ENCODE measurements at places on chromosomes 2 and 18.

DNA sequence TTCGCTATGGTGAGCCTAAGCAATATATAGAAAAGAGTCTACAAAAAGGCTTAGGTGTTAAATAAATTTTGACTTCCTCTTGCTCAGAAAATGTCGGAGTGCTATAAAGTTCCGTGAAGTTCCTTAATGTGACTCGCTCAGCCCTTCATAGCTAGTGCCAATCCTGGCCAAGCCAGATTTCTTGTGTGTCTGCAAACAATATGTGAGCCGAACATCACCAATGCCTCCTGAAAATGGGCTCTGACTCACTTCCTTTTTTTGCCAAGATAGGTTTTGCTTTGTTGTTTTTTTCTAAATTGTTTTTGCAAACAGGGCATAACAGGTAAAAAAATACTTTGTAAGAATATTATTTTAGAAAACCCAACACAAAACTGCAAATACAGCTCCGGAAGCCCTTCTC is 26.1 kb downstream of the CDC42EP3 start:
- no peak for DNase-seq

GRCh38 chr18:24875286-24875685 is 414.8 kb downstream of the HRH4 start:
- DNase-seq = no peak

DNA sequence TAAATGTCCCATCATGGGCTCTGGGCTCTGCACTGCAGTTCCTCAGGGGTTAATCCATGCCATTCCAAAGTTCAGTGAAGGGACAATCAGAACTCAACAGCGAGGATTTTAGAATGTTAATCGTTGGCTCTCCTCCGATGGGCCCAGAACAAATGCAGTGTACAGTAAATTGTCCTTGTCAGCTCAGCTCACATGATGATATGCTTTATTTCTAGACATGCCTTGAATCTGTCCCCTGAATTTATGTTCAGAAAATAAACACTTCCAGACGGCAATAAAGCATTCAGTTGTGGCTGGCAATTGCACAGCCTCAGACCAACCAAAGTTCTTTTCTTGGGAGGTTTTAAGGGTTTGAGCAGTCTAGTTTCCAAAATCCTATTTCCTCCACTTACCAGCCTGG is 981.2 kb downstream of the BCL11A start:
- no peak for DNase-seq

- DNase-seq = no peak
These were observed 107.9 kb downstream of the MAP4K4 start for GRCh38 chr2:101805152-101806088.

DNA sequence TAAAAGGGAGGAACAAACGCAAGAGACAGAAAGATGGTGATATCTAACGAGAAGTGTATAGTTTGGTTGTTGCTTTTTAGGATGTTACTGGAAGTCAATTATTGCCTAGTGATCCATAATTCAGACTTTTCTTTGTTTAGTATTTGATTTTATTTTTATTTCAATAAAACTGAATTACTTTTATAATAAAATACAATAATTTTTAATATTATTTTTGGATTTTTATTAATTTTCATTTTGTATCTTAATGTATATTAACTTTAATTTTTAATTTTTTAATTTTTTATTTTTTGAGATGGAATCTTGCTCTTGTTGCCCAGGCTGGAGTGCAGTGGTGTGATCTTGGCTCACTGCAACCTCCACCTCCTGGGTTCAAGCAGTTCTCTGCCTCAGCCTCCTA is 55.6 kb downstream of the MTA3 start:
- DNase-seq = no peak

GRCh38 chr18:76459687-76460350 is 35.2 kb downstream of the ZNF516 start:
- no peak for DNase-seq

- DNase-seq = no peak
These were observed 42.1 kb upstream of the GPR39 start for GRCh38 chr2:132374551-132374950.

DNA sequence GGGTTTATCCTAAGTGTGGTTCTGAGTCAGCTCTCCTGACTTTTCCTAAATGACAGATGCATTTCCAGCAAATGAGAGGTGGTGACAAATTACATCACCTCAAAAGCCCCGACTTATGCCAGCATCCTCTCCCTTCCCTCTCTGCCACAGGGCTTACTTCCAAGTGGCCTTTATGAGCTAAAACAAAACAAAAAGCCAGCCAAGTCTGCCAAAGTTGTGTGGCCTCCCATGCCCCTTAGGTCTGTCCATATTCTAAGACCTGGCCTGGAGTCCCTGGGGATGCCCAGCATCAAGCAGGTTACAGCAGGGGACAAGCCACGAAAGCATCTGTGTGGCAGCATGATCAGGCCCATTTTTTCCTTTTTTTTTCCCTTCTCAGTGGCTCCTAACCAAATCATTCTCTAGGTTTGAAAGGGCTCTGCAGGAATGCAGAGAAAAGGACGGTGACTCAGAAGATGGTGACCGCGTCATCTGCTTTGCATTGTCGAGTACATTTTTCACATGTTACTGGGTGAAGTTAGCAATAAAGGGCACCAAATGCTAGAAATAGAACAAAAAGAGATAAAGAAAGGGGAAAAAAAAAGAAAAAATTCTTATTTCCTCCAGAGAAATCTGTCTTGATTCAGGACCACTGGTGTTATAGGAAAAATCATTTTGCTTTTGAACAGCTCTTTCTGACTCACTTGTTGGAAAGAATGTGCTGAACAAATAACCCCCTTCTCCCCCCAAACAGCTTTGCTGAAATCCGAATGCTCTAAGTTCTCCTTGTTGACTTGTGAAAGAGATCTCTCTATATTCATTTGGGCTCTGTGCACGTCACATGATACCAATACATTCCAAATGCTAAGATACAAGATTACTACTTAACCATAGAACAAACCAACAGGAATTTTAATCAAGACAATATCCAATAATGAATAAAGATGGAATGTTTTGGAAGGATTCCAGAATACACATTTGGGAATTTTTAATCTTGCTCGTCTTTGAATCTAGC is 178.7 kb downstream of the EN1 start:
- DNase-seq = no peak

DNA sequence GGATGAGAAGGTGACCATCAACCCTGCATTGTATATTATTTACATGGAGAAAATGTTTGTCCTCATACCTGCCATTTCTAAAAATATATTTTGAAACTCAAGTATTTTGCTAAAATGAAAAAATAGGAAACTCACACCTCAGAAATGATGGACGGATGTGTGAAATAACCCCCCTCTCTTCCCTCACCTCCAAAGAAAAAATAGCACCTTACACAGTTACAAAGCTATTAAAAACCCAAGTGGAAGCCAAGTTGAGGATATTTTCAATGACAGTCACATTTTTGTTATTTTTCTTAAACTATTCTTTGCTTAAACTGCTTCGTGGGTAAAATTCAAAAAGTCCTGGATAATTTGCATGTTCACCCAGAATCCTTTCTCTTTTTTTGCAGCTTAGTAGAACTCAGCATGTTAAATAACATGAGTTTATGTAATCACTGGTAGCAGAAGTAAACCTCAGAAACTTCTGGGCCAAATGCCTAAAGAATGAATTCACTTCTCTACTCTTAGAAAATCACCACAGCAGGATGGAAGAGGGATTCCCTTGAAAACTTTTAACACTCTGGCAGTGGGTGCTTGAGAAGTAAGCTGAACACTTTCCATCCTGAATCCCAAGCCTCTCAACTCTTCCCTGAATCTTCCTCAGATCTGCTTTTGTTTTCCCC is 768 bp downstream of the DSC1 start:
- no peak for DNase-seq

- no peak for DNase-seq
These were observed 306.1 kb downstream of the ZEB2 start for GRCh38 chr2:144213797-144214196.

- DNase-seq = no peak
These were observed 75.9 kb downstream of the INHBB start for GRCh38 chr2:120421830-120422175.

GRCh38 chr2:205772983-205773382 is 90.7 kb downstream of the NRP2 start:
- DNase-seq = no peak

DNA sequence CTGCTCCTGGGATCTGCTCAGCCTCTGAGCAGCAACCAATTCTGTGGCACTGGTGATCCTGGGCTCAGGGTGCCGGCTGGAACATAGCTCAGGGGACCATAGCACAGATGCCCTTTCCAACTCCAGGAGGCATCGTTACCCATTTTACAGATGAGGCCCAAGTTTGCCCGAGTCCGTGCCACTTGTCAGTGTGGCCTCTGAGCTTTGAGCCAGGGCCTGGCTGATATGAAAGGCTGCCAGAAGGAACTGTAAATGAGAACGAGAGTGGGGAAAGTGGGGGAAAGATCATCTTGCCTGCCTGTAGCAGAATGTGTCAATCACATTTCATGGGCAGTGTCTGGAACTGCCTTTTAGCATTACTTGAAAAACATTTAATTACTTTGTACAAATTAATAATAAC is 23.3 kb upstream of the FOSL2 start:
- DNase-seq = no peak

DNA sequence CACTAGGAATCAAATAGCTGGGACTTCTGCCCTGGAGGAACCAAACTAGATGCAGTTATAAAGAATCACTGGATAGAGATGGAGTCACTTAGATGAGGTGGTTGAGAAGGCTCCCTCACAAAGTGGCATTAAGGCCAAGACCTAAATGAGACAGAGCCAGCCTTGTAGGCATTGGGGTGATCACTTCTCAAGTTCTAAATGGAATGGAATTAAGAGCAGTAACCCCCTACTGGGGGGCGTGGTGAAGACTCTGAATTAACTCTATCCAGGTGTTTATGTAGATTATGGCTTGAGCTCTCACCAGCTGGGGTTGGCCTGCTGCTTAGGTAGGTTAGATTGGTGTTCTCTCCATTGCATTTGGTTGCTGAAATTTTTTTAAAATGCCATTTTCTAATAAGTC is 71.3 kb downstream of the TTC27 start:
- no peak for DNase-seq

DNA sequence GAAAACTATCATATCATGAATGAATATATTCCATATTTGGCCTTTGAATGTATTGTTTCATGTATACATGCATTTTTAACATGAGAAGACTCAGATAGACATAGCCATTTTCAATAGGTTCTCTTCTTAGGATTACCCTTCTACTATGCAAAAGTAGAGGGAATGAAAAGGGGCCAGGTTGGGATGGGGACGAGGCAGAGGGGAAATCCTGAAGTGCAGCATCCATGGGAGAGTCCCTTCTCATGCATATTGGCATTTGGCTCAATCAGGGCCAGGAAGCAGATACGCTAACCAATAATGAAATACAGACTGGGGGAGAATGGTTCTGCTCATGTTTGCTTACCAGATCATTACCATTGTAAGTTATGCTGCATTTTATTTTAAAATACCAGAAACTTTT is 475.8 kb downstream of the STK39 start:
- no peak for DNase-seq

- DNase-seq = no peak
These were observed 48.0 kb upstream of the TLK1 start for GRCh38 chr2:171208657-171209056.

GRCh38 chr18:46356278-46357033 is 252.3 kb downstream of the HAUS1 start:
- DNase-seq = no peak

DNA sequence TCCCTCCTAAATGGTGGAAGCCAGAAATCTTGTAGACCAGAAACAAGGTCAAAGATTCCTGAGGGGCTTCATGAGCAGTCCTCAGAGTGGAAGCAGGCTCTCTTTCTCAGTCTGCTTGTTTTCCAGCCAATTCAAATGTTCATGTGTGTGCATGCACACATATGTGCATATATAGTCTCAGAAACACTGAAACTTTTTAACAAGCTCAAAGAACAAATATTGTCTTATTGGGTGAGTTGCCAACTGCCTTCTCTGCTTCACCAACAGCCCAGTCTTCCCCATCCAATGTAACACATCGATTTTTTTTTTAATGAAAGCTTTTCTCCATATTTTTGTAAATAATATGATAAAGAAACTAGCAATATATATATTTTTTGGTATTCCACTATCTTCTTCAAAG is 3.7 kb downstream of the CACNB4 start:
- no peak for DNase-seq

- no peak for DNase-seq
These were observed 56.3 kb downstream of the TLK1 start for GRCh38 chr2:171104379-171104778.

- DNase-seq = peak; percentile 40
These were observed 866 bp downstream of the CRIM1 start for GRCh38 chr2:36356298-36356989.

GRCh38 chr2:32931945-32932709 is 14.6 kb upstream of the LTBP1 start:
- DNase-seq = no peak

- DNase-seq = no peak
These were observed 164.3 kb downstream of the RPIA start for GRCh38 chr2:88855620-88856408.

- DNase-seq = no peak
These were observed at the start of gene KCNIP3 for GRCh38 chr2:95296880-95297487. KCNIP3 (plus strand) TSS chr2:95297347; CDS start chr2:95297439, 92 bp downstream.

GRCh38 chr18:8742387-8743361 is 37.3 kb downstream of the MTCL1 start:
- DNase-seq = no peak

- DNase-seq = no peak
These were observed 130.6 kb downstream of the LNPK start for GRCh38 chr2:175871331-175872004.

- DNase-seq = no peak
These were observed 45.6 kb upstream of the ARHGAP15 start for GRCh38 chr2:143083636-143084035.

DNA sequence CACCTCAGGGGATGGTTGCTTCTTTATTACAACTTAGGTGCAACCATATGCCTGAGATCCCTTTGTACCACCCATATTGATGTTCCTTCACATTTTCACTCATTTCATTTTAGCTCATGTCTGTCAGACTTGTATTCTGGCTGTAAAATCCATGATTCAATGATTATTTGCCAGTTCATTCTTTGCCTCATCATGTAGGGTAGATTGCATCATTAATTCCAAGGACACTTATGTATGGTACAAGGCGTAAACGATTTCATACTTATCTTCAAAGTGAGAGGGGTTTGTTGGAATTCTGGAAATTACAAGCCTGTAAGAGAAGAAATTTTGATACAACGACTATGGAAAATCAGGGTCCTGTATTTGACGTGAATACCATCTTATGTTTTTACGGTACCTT is 685.0 kb upstream of the FANCL start:
- no peak for DNase-seq

GRCh38 chr2:15031745-15032240 is 399.3 kb downstream of the LRATD1 start:
- DNase-seq = no peak

DNA sequence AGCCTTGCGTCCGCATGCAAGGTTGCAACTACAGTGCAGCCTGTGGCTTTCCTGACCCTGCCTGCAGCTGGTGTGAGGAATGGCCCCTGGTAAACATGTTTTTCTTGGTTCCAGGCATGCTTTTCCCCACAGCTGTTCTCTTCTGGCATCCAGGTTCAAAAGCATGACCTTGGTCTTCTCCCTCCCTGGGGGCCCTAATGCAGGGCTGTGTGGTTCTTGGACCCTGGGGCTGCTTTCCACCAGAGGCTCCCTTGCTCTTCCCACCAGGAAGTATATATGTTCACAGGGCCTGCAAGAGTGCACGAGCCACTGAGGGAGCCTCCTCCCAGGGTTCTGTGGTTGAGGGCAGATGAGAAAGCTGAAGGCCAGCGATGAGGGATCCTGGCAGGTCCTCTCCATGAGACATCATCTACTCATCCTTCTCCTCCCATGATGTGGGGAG is 125.9 kb downstream of the BCL2L11 start:
- DNase-seq = no peak
